ENCODE measurements at places on chromosomes 12 and 14.

DNA sequence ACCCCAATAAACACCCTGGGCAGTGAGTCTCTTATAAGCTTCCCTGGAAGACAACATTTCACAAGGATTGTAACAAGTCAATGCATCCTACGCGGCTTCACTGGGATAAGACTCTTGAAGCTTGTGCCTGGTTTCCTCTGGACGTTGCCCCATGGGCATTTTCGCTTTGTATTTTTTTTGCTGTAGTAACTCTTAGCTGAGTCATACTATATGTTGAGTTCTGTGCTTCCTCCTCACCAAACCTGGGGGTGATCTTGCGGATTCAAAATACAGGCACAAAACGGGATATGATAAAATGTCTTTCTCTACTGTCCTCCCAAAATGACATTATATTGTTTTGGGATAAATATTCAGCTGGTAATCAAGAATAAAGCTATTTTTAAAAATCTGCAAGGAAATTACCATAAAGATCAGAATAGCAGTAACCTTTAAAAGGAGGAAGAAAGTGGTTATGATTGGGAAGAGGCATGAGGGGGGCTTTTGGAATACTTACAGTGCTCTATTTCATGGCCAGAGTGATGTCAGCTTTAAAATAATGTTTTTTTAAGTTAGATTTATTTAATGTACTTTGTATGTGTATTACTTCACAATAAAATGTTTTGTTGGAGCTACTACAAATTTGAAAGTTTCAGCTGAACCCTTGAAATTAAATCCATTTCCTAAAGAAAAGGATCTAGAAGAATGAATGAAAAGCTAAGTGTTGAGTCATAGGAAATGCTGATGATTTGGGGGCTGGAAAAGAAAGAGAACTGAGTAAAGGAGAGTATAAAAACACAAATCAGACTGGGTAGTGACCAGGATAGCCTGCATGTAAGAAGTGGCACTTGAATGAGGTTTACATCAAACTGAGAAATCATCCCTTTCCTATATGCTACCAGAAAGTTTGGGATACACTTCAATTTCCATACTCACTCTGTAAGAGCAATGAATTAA lies 14.7 kb downstream of the BTBD7 start:
- no peak for DNase-seq

DNA sequence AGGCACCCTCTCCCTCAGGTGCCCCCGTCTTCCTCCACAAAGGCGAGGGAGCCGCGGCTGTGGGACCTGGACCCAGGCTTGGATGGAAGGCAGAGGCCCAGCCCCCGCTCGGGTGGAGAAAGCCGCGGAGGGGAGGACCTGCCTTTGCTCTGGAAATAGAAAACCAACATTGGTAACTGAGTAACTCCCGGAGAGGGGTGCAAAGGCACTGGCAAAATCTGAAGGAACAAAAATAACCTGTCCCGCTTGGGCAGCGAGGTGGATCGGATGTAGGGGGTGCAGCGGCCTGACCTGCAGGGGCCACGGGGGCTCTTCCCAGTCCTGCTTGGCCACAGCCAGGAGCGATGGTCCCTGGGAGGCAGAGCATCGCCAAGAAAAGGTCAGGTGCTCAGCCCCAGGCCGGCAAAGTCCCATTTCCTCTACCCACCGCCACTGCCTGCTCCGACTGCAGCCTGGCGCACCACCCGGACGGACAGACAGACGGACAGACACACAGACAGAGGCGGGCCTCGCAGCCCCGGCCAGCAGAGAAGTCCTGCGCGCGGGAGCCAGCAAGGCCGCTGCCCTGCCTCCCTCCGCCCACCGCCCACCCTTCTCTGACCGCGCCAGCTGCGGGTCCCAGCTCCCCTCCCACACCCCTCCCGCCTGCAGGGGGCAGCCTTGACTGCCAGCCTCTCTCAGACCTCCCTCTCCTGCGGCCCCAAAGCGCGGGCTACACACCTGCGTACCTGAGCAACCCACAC lies 21.4 kb upstream of the TMEM106C start:
- DNase-seq = no peak

- no peak for DNase-seq
Measured at GRCh38 chr12:79001404-79001803, 136.8 kb downstream of the SYT1 start.

- DNase-seq = no peak
Measured at GRCh38 chr12:124506145-124506831, 61.1 kb downstream of the NCOR2 start.

DNA sequence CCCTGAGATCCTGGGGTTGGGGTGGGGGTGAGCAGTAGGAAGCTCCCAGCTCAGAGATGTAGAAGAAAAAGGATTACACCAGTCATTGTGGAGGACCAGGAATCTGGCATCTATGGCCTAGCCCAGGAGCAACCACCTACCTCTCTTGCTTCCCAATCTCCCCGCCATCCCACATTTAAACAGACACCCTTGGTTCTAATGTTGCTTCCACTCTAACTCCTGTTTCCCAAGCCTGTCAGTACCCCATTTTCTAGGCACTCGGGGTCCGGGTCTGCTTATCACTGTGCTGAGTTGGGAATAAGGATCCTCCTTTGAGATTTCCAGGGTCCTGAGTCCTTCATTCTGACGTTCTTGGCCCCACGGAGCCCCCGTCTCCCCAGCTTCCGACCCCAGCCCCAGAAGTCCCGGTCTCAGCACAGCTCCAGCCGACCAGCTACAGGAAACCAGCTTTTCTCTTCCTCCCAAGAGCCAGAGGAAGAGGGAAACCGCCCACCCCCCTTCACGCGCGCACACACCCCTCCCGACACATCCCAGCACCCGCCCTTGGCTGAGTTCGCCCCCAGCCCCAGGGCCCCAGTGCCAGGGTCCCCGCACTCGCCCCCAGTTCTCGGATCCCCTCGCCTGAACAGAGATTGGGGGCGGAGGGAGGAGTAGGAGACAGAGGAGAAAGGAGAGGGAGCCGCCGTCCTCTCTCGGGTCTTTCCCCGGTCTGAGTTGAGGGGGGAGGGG lies 1.2 kb downstream of the ITGA5 start:
- no peak for DNase-seq

- DNase-seq = peak; percentile 29
Measured at GRCh38 chr12:109597795-109598427, 24.3 kb downstream of the MVK start.
